Thyroid gland (tissue), 4 donors: ENCODE measurements at places on chromosomes 2 and 18. TPM values are rescaled to one million over a fixed set of nuclear protein-coding genes. Genes with fewer than 3 reads are reported as not detected.

- no peaks in the 10 kb centered on the region for H3K27me3 ChIP-seq
- DNase-seq, result no peak
- H3K27ac ChIP-seq, result no peak overlapping the region
- H3K4me1 ChIP-seq, result peaks cover 24% of the 10 kb centered on the region
- no peaks in the 10 kb centered on the region for H3K36me3 ChIP-seq
These were observed 68.3 kb upstream of the ACYP2 start for GRCh38 chr2:54047091-54047490.

DNA sequence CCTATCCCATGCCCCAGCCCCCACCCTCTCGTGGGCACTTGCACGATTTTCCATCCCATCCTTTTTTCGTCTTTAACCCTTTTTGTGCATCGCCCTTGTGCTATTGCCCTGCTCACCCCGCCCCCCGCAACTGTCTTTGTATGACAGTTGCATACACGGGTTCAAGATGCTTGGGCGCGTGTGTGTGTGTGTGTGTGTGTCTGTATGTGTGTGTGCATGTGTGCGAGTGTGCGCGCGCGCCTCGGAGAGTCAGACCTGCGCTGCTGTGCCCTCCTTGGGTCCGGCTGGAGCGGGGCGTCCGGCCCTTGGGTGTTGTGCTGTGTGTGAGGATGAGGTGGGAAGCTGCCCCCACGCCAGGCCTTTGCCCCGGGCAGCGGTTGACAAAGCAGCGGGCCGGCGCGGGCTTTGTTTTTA is 230.7 kb downstream of the HAUS1 start:
- H3K36me3 ChIP-seq, result no peaks in the 10 kb centered on the region
- DNase-seq, result peak; percentile 61
- peak overlapping the region; percentile 45 for H3K4me3 ChIP-seq
- H3K27ac ChIP-seq, result peak overlapping the region; percentile 88
- H3K27me3 ChIP-seq, result no peaks in the 10 kb centered on the region
- peaks cover 26% of the 10 kb centered on the region for H3K4me1 ChIP-seq

The MDH1B gene
- total RNA-seq, result 5.0 TPM

DNA sequence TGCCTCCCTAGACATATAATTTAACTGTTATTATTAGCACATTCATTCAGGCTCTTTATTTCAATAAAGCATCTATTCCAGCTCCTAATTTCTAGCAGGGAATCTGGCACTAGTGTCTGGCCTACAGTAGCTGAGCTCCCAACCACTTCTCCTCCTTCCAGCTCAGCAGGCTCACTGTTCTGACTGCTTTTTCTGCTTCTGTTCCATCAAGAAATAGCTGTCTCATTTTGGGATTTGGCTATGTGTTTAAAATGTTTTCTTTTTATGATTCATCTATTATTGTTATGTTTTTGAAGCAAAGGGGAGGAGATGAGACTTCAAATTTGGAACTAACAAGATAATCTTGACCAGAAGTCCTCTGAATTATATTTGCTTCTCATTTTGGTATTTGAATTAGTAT is 172.7 kb upstream of the SMAD7 start:
- H3K27ac ChIP-seq, result no peak overlapping the region
- no peaks in the 10 kb centered on the region for H3K27me3 ChIP-seq
- peaks cover 14% of the 10 kb centered on the region for H3K4me1 ChIP-seq
- DNase-seq, result no peak
- H3K36me3 ChIP-seq, result no peaks in the 10 kb centered on the region

The C2orf76 gene
- 5.3 TPM for total RNA-seq

The PAX8 gene
- total RNA-seq, result 2,156 TPM

DNA sequence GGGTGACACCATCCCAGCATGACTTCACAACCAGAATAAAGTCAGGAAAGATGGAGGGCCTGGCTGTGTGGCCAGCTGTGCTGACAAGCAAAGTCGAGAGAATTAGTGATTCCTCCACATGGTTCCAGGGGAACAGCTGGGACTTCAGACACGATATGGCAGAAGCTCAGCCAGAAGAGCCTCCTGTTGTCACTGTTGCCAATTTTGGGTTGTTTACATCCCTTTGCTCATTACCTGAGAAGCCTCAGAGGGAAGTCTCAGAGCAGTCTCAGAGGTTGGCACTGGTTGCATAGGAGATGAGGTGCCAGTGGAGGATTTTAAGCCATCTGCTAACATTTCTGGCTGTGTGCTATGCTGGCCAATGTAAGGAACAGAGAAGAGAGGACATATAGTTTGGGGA is 16.0 kb downstream of the LINC00305 start:
- DNase-seq, result no peak
- H3K4me1 ChIP-seq, result no peaks in the 10 kb centered on the region
- no peak overlapping the region for H3K4me3 ChIP-seq
- no peak overlapping the region for H3K27ac ChIP-seq

GRCh38 chr2:239443666-239444567 is 43.1 kb upstream of the HDAC4 start:
- no peak overlapping the region for H3K4me3 ChIP-seq
- DNase-seq, result no peak
- no peaks in the 10 kb centered on the region for H3K4me1 ChIP-seq
- no peaks in the 10 kb centered on the region for H3K27me3 ChIP-seq
- no peak overlapping the region for H3K27ac ChIP-seq

DNA sequence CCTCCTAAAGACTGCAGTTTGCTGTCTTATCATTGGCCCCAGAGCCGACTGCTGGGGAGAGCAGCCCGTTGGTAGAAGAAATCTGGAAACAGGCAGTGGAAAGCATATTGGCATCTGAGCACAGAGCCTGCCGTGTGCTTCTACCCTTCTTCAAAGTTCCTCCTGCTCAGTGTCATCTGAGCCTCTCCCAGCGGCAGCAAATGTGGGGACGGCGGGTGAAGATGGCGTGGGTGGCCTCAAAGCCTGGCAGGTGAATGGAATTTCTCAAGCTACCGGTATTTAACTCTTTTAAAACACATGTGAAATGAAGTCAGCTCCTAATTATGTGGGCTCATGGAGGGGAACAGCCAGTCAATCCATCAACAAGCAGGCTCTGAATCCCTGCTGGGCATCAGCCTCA is 181.6 kb upstream of the PXDN start:
- DNase-seq, result no peak
- no peaks in the 10 kb centered on the region for H3K27me3 ChIP-seq
- no peak overlapping the region for H3K4me3 ChIP-seq
- no peaks in the 10 kb centered on the region for H3K36me3 ChIP-seq
- no peak overlapping the region for H3K27ac ChIP-seq

DNA sequence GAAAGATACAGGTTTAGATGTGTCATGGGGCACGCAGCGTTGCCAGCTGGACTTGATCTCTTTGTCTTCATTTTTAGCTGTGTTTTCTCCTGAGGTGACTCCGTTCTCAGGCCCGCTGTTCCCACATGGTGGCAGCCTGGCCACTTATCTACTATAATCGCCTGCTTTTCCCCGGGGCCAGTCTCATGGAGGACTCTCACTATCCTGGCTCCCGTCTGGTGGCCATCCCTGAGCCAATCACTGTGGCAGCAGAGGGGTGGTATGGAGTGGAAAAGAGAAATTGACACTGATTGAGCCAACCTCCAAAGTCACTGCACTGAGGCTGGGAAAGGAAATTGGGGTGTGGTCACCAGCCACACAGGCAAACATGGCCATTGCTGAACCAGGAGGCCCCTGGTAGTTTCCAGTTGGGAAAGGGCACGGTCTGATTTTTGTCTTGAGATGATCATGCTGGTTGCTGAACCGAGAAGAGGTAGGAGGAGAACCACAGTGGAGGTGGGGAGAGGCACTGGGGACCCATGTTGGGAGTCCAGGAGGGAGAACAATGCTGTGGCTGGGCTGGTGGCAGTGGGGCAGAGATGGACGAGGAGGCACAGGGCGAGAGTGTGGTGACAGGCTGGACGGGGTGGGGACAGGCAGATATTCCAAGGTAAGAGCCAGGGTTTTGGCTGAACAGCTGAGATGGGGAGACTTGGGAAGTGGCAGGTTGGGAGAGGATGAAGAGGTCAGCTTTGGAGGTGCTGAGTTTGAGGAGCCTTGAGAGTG is 45.6 kb downstream of the KCNIP3 start:
- no peak overlapping the region for H3K4me3 ChIP-seq
- H3K4me1 ChIP-seq, result peaks cover 19% of the 10 kb centered on the region
- H3K36me3 ChIP-seq, result no peaks in the 10 kb centered on the region
- no peak overlapping the region for H3K27ac ChIP-seq
- DNase-seq, result no peak

DNA sequence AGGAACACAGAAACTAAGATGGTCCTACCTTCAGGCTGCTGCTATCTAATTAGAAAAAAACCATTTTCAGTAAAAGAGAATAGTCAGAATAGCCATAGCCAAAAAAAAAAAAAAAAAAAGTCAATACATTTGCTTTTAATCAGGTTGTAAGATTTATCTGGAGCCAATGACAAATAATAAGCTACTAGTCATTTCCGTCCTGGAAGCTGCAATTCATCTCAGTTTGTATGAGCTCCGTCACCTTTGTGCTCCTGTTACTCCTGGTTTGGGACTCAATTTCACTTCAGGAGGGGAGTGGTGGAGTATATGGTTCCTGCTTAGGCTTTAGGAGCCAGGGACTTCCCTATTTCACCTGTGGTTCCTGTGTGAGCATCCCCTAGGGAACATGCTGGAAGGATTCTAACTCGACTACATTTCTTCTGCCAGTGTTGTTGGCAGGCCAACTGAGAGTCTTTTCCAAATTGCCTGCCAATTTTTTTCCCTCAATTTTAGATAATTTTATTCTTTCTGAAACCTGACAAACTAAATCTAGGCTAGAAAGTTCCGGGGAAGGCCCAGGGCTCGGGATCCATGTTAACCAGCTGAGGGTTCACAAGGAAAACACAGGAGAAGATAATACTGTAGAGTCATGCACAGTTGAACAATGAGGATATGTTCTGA is 481.8 kb downstream of the DLGAP1 start:
- no peak overlapping the region for H3K27ac ChIP-seq
- no peaks in the 10 kb centered on the region for H3K36me3 ChIP-seq
- H3K4me1 ChIP-seq, result no peaks in the 10 kb centered on the region
- no peaks in the 10 kb centered on the region for H3K27me3 ChIP-seq

The GALR1 gene
- total RNA-seq, result 0.10 TPM

DNA sequence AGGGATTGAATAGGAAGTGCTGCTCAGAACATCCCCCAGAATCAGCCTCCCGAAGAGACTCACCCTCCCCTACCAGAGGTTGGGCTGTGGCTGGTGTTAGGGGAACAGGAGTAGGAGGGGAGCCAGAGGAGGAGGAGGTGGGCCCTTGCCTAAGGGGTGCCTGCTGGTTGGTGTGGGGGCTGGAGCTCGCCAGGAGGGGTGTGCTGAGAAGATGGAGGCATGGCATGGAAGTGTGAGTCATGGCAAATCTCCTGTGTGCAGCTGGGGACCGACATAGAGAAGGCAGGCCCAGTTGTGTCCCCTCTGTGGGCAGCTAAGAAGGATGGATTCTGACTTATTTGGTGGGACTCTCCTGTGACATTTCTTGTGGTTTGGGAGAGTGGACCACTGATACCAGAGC is 73.7 kb downstream of the DGKD start:
- no peak overlapping the region for H3K27ac ChIP-seq
- H3K4me1 ChIP-seq, result peaks cover 16% of the 10 kb centered on the region
- H3K36me3 ChIP-seq, result no peaks in the 10 kb centered on the region
- no peak overlapping the region for H3K4me3 ChIP-seq
- no peaks in the 10 kb centered on the region for H3K27me3 ChIP-seq
- DNase-seq, result no peak

GRCh38 chr2:174004905-174005605 is 39.9 kb upstream of the SP3 start:
- no peak overlapping the region for H3K27ac ChIP-seq
- no peaks in the 10 kb centered on the region for H3K36me3 ChIP-seq
- no peak overlapping the region for H3K4me3 ChIP-seq
- peaks cover 20% of the 10 kb centered on the region for H3K4me1 ChIP-seq

DNA sequence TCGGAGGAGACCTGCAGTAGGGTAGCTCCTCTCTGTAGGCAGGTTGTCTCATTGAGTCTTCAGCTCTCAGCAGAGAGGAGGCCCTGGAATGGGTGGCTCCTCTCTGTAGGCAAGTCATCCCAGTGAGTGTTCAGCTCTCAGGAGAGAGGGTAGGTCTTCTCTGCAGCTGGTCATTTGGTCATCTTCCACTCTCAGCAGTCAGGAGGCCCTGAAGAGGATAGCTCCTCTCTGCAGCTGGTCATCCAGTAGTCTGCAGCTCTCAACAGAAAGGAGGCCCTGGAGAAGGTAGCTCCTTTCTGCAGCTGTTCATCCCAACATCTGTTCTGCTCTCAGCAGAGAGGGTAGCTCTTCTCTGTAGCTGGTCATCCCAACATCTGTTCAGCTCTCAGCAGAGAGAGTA is 26.0 kb upstream of the RUFY4 start:
- no peaks in the 10 kb centered on the region for H3K36me3 ChIP-seq
- no peak overlapping the region for H3K27ac ChIP-seq
- H3K27me3 ChIP-seq, result no peaks in the 10 kb centered on the region
- no peak overlapping the region for H3K4me3 ChIP-seq

GRCh38 chr18:36572135-36572856 is 256.5 kb downstream of the TPGS2 start:
- no peaks in the 10 kb centered on the region for H3K36me3 ChIP-seq
- no peak overlapping the region for H3K4me3 ChIP-seq
- H3K27ac ChIP-seq, result no peak overlapping the region
- H3K27me3 ChIP-seq, result no peaks in the 10 kb centered on the region

DNA sequence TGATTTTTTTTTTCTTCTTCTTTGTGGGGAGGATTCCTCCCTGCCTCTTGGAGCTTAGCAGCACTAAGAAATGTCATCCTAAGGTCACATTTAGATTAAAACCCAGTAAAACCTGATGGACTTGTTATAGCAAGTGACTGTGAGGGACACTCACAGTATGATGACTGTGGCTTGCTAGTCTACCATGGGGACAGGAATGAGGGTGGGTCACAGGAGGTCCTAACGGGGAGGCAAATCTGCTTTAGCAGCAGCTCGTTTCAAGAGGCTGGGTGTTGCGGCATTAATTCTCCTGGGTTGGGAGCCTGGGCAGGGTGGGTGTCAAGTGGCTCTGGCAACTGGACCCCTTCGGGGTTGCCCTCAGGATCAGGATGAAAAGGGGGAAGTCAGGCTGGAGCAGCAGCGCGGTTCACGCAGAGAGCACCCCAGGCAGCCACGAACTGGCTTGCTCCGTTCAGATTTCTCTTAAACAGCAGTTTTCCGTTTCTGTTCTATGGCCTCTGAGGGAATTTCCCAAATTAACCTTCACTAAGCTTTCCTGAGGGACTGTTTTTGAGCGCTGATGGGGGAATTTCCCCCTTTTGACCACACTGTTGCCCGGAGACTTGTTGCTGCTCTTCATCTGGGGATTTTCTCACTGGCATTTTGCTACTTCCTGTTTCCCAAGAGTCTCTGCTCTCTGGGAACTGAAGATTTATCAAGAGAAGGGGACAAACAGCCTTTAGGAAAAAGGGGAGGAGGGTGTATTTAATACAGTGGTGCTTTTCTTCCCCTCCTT is 59.8 kb upstream of the PELI1 start:
- H3K36me3 ChIP-seq, result no peaks in the 10 kb centered on the region
- H3K27me3 ChIP-seq, result no peaks in the 10 kb centered on the region
- peaks cover 16% of the 10 kb centered on the region for H3K4me1 ChIP-seq
- no peak overlapping the region for H3K27ac ChIP-seq
- no peak for DNase-seq

GRCh38 chr18:13629841-13630715 is 96.3 kb downstream of the FAM210A start:
- peak overlapping the region; percentile 47 for H3K27ac ChIP-seq
- no peaks in the 10 kb centered on the region for H3K27me3 ChIP-seq
- peaks cover 7% of the 10 kb centered on the region for H3K4me1 ChIP-seq
- no peaks in the 10 kb centered on the region for H3K36me3 ChIP-seq

The DTNA gene
- 236 TPM for total RNA-seq

GRCh38 chr18:32298171-32298667 is 108.4 kb downstream of the MEP1B start:
- H3K27me3 ChIP-seq, result no peaks in the 10 kb centered on the region
- H3K36me3 ChIP-seq, result no peaks in the 10 kb centered on the region
- no peak overlapping the region for H3K27ac ChIP-seq
- no peak overlapping the region for H3K4me3 ChIP-seq
- H3K4me1 ChIP-seq, result no peaks in the 10 kb centered on the region
- no peak for DNase-seq

The ITGB6 gene
- total RNA-seq, result 17.2 TPM
